ENCODE measurements at places on chromosomes 5 and 9.

DNA sequence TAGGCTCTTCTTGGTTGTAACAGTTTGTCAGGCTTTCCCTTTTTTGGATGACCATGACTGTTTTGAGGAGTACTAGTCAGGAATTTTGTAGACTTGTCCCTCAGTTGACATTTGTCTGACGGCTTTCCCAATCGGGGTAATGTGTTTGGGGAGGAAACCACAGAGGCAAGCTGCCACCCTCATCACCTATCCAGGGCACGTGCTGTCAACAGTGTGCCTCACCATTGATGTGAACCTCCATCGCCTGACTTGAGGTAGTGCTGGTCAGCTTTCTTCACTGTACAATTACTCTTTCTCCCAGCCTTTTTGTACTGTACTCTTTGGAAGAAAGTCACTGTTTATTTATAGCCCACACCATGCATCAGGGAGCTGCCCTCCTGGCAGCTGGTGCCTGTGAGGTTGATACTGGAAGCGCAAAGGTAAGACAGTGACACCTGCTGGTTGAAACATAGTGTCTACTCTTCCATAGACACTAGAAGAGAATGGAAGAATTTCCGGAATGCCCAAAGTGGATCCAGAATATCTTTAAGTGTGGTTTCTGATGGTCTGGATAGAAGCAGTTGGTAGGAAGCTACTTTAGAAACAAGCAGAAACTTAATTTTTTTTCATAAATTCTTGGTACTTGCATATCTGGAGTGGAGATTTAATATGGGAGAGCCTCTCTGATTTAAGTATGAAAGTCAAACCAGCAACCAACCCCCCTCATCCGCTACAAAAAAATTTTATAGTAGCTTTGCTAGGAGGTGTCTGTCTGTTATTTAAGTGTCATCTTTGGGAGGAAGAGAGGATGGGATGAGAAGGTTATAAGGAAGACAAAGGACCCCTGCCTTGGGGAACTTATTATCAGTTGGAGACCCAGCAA, 69.3 kb downstream of the SNX30 start:
- DNase-seq, result peak; percentile 71

- peak; percentile 18 for DNase-seq
Observed at GRCh38 chr9:26744191-26744965, 148.2 kb downstream of the CAAP1 start.

DNA sequence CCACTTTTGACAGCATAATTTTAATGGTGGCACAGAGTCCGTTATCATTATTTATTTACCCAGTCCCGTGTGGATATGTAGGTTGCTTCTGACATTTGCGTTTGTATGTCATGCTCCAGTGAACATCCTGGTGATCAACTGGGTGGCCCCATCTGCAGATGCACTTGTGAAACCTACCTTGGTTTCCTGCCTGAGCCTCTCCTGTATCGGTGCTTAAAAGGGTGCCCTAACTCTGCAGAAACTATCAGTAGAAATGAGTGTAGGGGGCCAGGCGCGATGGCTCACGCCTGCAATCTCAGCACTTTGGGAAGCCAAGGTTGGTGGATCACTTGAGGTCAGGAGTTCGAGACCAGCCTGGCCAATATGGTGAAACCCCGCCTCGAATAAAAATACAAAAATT, 92.1 kb upstream of the IER5L start:
- DNase-seq, result no peak

DNA sequence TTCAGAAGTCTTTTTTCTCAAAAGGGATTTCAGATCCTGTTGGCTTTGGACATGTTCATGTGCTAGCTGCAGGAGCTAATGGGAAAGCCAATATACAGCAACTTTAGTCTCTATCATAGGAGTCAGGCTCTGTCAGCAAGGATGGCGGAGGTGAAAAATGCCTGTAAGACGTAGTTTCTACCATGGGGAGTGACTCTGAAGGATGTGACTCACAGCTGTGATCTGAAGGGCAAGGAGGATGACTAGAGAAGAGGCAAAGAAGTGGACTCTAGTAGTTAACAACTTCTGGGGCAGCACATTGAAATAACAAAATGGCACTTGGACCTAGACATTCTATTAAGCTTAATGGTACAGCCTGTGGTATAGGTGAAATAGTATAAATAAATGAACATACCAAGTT, 3.1 kb upstream of the NDUFS4 start:
- peak; percentile 59 for DNase-seq

GRCh38 chr9:128022886-128023285, 42.1 kb upstream of the EEIG1 start:
- no peak for DNase-seq

DNA sequence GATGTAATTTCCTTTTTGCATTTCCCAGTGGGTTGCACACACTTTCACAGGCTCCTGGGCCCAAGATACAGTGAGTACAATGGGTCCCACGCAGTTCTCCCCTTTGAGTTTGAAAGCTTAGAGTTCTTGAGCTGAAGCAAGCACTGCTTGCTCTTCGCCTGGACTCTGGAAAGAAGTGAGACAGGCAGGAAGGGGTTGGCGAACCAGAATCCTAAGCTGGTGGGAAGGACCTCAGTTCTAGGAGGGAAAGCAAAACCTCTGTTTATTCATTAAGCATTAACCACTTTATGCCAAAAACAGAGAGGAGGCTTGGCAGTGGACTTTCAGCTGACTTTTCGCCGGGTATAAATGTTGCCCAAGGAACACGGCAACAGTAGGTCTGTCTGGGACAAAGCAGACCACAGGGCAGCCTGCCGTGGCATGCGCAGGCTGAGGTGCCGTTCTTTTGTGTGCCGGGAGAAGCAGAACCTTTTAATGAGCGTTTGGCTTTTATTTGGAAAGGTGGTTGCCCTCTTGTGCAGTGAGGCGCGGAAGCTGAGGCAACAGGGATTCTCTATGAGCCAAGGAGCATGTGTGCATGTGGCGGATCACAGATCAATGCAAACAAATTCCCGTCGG, 239.9 kb upstream of the PANK3 start:
- no peak for DNase-seq

GRCh38 chr9:4804531-4805016, 11.8 kb downstream of the RCL1 start:
- no peak for DNase-seq

DNA sequence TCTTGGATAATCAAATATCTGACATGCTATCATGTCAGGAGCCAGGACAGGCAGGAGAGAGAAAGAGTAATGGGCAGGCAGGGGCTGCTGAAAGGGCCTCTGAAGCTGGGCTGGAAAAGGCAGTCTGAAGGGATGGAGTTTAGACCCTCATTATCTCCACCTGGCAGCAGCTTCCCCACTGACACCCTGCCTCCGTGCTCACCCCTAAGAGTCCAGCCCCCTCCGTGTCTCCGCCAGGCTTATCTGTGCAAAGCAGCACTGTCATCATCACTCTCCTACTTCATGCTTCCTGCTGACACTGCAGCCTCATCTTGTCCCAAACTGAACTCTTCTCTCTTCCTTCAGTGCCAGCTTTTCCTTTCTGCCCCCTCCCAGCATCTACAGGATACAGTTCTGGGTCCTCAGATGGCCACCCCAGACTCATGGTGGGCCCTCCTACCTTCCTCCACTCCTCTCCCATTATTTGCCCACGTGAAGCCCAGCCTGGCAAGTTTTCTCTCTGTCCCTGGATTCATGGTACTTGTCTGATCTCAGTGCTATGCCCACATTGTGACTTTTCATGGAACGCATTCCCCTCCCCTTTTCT, 70.9 kb upstream of the KLF9 start:
- DNase-seq, result no peak

DNA sequence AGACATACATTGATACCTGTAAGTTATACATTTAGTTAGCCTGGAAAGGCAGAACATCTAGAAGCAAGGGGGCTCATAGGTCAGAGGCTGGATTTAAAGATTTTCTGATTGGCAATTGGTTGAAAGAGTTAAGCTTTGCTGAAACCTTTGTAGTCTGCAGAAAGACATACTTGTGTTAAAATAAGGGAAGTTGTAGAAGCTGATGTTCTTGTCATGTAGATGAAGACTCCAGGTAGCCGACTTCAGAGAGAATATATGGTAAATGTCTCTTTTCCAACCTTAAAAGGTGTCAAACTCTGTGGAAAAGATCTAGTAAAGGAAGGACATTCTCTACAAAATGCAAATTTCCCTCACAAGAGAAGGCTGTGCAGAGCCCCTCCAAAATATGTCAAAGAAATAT, 62.9 kb upstream of the ADAMTS16 start:
- no peak for DNase-seq

Measured in fibroblast of skin of right biceps (primary cell).